ENCODE measurements at places on chromosomes 16 and 17. TPM values are rescaled to one million over a fixed set of nuclear protein-coding genes. Genes with fewer than 3 reads are reported as not detected.

Gene ADAT1
- 57.9 TPM for total RNA-seq

- DNase-seq, result no peak
Measured at GRCh38 chr17:22600644-22601298, 908.4 kb downstream of the KCNJ18 start.

Gene RND2
- 0.53 TPM for total RNA-seq

Gene CD7
- total RNA-seq, result not detected

GRCh38 chr17:56475116-56475515 lies 118.4 kb upstream of the NOG start:
- DNase-seq, result no peak

All from endothelial cell of umbilical vein (primary cell).